ENCODE measurements at places on chromosomes 6 and 20. TPM values are rescaled to one million over a fixed set of nuclear protein-coding genes. Genes with fewer than 3 reads are reported as not detected.

Gene KIAA0408
- total RNA-seq = 0.37 TPM

Gene ULBP1
- total RNA-seq = under 0.01 TPM

Gene ZNF343
- total RNA-seq = 14.3 TPM

Gene PRKN
- total RNA-seq = 1.1 TPM

Gene UNC5CL
- 0.09 TPM for total RNA-seq

Gene IPCEF1
- total RNA-seq = 0.43 TPM

Gene PHACTR1
- total RNA-seq = 0.09 TPM

Gene OR12D3
- total RNA-seq = not detected

Gene RAET1G
- 4.1 TPM for total RNA-seq

Gene GSTA3
- not detected for total RNA-seq

Gene KLC4
- 15.5 TPM for total RNA-seq

Gene AGER
- total RNA-seq = 0.14 TPM

Gene CYP24A1
- total RNA-seq = 0.28 TPM

Gene BACH2
- total RNA-seq = 0.09 TPM

Gene DYNLRB1
- total RNA-seq = 45.9 TPM

Gene SCGN
- not detected for total RNA-seq

Gene ZNF311
- total RNA-seq = 1.9 TPM

Gene ANKRD66
- not detected for total RNA-seq

Gene ENPP1
- total RNA-seq = 4.7 TPM

Gene KCNK15
- 0.28 TPM for total RNA-seq

Gene RNF217
- 16.8 TPM for total RNA-seq

Gene TSBP1
- total RNA-seq = not detected

Gene ABHD16B
- not detected for total RNA-seq

Gene SGK2
- 0.28 TPM for total RNA-seq

Gene COX7A2
- total RNA-seq = 204 TPM

Gene GHRH
- not detected for total RNA-seq

Gene PKIB
- 1.1 TPM for total RNA-seq

Gene LY6G6D
- total RNA-seq = not detected

Gene LY86
- total RNA-seq = not detected

Gene HEY2
- total RNA-seq = not detected

Gene CAPN11
- 0.09 TPM for total RNA-seq

Gene PNLDC1
- not detected for total RNA-seq

Gene RBPJL
- total RNA-seq = not detected

Gene ADGB
- total RNA-seq = not detected

Gene COL9A1
- total RNA-seq = not detected

Gene HLA-F
- 2.6 TPM for total RNA-seq

Gene ZBTB46
- total RNA-seq = 9.7 TPM

Gene THEMIS
- under 0.01 TPM for total RNA-seq

Gene PAQR8
- total RNA-seq = 2.1 TPM

Gene KIF25
- total RNA-seq = not detected

Gene CNR1
- total RNA-seq = not detected

Gene PAX1
- total RNA-seq = not detected

Gene REM1
- not detected for total RNA-seq

Gene HLA-DRA
- not detected for total RNA-seq

Gene LY6G6C
- not detected for total RNA-seq

Gene TP53INP2
- 2.2 TPM for total RNA-seq

All from smooth muscle cell of bladder (primary cell).